ENCODE measurements at places on chromosomes 5 and 9.

- DNase-seq: no peak
Observed at GRCh38 chr5:60274747-60275146, 381.2 kb upstream of the PDE4D start.

GRCh38 chr5:128464596-128464995 is 73.4 kb downstream of the FBN2 start:
- DNase-seq: no peak

DNA sequence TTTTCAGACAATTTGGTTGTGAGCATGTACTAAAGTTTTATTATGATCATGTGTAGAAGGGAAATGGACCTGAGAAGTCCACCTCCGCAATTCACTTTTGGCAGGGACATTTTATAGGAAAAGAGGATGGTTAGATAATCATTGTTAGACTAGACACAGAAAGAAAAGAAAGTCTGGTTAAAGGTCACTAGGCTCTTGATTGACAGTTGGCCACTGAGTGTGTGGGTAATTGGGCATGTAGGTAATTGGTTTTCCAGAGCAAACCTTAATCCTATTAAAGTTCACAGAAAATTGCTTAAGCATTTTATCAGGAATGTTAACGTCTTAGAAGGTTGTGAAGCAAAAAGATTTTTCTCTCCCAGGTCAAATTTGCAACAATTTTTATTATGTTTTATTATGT is 158.5 kb upstream of the CLINT1 start:
- peak; percentile 64 for DNase-seq

DNA sequence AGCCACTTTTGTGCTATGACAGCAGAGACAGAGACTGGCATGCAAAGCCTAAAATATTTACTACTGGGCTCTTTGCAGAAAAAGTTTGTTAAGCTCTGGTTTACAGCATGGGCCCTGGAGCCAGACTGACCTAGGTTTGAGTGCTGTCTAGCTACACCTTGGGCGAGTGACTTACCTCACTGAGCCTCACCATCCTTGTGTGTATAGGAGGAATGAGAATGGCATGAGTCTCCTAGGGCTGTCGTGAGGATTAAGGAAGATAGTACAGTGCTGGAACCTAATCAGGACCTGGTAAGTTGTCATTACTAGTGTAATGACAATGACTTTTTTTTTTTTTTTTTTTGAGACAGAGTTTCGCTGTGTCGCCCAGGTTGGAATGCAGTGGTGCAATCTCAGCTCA is 65.2 kb downstream of the MSX2 start:
- no peak for DNase-seq

DNA sequence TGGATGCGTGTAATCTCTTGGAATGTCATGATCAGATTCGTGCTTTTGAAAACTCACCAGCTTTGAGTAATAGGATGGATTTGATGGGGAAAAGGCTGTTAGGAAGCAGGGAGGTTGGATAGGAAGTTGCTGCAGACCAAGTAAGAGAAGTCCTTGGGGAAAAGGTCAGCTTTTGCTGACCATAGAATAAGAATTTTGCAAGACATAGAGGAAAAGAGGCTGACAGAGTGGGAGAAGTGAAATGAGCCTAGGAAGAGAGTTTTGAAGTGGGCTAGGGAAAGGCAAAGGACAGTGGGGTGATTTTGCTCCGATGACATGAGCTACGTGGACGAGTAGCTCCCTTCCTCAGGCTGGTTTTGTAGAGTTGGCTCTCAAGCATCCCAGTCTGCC is 31.5 kb downstream of the RHOBTB3 start:
- no peak for DNase-seq

- DNase-seq: peak; percentile 87
Observed at GRCh38 chr9:35790385-35791296, 750 bp upstream of the NPR2 start.

DNA sequence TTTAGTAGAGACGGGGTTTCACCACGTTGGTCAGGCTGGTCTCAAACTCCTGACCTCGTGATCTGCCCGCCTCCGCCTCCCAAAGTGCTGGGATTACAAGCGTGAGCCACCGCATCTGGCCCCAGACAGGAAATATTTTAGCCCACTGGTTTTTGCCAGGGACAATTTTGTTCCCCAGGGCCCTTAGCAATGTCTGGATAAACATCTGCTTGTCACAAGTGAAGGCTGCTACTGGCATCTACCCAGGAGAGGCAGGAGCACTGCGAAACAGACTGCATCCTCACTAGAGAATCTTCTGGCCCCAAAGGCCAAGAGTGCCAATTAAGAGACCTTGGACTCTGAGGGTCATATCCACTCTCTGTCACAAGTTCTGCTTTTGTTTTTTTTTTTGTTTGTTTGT is 2.4 kb upstream of the TPRN start:
- no peak for DNase-seq

DNA sequence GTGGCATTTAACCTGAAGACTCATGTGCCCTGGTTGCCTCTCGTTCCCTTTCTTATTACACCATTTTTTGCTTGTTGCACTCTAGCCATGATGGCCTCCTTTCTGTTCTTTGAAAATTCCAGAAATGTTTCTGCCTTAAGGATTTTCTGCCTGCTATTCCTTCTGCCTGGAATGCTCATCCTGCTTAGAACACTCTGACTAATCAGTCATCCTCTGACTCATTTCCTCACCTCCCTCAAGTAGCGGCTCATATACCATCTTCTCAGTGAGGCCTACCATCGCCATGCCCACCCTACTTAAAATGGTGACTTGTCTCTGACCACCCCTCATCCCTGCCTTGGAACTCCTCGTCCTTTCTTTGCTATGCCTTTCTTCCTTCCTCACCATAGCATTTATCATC is 68.8 kb downstream of the KIF4B start:
- no peak for DNase-seq

DNA sequence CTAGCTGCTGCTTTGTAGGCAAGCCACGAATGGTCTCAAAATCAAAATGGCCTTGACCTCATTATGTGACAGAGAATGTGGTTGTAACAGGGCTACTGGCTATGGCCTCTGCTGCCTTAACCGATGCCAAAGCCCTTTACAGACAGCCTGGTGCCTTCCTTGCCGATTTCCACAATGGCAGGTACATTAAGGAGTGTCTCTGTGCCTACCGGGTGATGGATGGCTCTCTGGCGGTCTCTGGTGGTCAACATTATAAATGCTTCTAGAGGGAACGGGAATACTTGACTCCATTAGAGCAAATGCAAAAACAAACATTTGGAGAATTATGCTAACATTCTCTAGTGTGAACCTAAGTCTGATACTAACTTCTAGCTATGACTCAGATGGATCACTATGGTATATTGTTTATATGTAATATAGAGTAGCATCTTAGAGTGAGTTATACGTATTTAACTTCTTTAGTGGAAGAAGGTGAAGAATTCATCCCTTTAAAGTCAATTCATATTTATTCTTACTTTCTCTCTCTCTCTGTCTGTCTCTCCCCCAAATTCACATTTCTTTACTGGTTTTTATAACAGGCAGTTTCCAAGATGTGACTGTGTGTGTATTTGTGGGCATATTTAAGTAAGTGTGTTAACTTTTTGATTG is 52.5 kb downstream of the RPS23 start:
- peak; percentile 72 for DNase-seq

- no peak for DNase-seq
Observed at GRCh38 chr5:81717860-81718259, 33.0 kb downstream of the SSBP2 start.

DNA sequence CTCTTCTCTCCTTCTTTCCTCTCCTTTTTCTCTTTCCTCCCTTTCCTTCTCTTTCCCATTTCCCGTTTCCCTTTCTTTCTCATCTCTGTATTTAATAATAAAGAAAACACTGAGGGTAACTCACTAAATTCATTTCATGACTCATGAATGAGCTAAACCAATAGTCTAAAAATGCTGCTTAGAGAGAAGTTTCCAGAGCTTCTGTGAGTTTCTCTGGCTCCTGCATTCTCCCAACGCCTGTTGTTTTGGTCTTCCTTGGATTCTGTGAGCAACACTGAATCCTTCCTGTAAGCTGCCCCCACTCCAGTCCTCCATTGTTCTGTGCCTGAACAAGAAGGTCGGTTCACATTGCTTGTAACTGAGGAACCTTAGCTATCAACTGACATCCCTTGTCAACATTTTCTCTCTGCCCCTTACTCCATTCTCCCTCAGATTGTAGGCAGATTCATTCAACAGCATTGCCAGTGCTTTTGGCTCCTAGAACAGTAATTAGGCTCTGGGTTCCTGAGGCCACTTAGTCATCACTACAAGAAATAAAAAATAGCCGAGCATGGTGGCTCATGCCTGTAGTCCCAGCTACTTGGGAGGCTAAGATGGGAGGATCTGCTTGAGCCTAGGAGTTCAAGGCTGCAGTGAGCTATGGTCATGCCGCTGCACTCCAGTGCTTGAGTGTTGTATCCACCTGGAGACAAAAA is 237.7 kb upstream of the KLF4 start:
- no peak for DNase-seq

- no peak for DNase-seq
Observed at GRCh38 chr5:136432705-136433104, 67.4 kb upstream of the TRPC7 start.

GRCh38 chr5:93748875-93749397 is 7.5 kb upstream of the POU5F2 start:
- no peak for DNase-seq

DNA sequence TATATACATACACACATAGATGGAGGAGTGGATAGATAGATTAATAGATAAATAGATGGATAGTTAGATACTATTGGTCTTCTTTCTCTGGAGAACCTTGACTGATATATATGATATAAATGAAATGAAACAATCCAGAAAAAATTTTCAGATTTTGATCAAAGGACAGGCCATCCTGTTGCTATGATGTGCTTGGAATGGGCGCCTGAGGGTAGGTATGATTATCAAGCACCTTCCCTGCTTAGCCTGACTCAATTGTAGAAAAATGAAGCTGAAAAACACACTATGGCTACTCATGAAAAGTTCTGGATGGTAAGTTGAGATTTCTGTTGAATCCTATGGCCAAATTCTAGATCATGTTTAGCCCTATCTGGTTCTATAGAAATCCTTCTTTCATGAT is 266.5 kb upstream of the KLF4 start:
- no peak for DNase-seq
